ENCODE measurements at places on chromosomes 1 and 21.

GRCh38 chr1:180135535-180135934 is 19.1 kb upstream of the QSOX1 start:
- no peak for DNase-seq

- DNase-seq = no peak
Observed at GRCh38 chr1:201145132-201145531, 9.1 kb downstream of the TMEM9 start.

GRCh38 chr1:171372418-171373084 is 58.6 kb downstream of the FMO4 start:
- DNase-seq = no peak

DNA sequence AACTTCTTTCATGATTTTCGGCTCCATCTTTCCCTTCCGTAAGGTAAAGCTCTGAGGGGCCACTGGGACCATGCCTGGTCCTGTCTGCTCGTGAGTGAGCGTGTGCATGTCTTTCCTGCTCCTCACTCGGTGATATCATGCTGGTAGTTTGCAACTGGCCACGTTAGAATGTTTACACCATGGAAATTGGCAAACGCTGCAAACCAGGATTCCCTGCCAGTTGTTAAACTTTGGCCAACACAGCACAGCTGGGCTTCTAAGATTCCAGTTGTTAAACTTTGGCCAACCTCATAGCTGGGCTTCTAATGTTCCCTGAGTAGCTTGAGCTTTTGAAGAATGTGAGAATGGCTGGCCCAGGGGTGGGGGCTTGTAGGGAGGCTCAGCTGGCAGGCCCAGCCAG is 68.0 kb upstream of the ACTL8 start:
- no peak for DNase-seq

- peak; percentile 83 for DNase-seq
Observed at GRCh38 chr1:204791453-204792353, 79.0 kb upstream of the NFASC start.
